ENCODE measurements at places on chromosomes 6 and 20.

DNA sequence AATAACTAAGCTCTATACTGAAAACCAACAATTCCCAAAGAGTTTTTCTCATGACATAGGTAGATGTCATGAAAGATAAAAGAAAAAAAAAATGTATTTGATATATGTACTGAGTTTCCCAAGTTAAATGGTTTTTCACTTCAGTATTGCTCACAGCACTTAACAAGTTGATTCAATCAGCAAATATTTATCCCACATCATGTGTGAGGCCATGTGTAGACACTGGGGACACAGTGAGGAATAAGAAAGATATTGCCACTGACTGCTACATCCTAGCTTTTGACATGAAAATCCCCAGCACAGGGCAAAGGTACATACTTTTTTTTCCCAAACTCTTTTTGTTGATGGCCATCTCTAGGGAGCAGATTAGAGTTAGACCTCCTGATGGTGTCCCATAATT lies 25.3 kb downstream of the SPTLC3 start:
- DNase-seq: no peak

- DNase-seq: no peak
Observed at GRCh38 chr20:63831646-63831992, 555 bp upstream of the ZBTB46 start.

GRCh38 chr6:87200469-87201175 lies 45.3 kb downstream of the ZNF292 start:
- no peak for DNase-seq

- no peak for DNase-seq
Observed at GRCh38 chr6:125066964-125067363, 86.6 kb upstream of the TPD52L1 start.

- no peak for DNase-seq
Observed at GRCh38 chr6:140341272-140341671, 966.8 kb upstream of the CITED2 start.

GRCh38 chr6:107216197-107216933 lies 101.0 kb upstream of the BEND3 start:
- no peak for DNase-seq

Data from 8988T (cell line).